ENCODE measurements at places on chromosomes 3 and 15.
A peak's percentile ranks its signal among the peaks of the same experiment; 100 is the strongest.

DNA sequence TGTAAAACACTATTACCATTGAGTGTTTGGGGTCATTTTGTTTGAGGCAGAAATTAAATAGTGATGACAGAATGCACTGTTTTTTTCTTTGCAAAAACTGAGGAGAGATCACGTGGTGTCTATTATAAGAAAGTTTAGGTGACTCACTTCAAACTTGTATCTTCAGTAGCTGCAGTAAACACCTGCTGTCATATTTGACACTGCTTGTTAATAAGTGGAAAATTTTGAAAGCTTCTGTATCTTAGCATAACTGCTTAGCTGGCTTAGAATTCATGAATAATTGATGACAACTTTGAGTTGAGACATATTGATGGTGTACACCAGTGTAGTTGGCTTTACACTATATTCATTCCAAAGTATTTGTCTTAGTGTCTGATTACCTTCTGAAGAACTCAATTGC is 29.7 kb upstream of the MDFIC2 start:
- DNase-seq, result no peak

DNA sequence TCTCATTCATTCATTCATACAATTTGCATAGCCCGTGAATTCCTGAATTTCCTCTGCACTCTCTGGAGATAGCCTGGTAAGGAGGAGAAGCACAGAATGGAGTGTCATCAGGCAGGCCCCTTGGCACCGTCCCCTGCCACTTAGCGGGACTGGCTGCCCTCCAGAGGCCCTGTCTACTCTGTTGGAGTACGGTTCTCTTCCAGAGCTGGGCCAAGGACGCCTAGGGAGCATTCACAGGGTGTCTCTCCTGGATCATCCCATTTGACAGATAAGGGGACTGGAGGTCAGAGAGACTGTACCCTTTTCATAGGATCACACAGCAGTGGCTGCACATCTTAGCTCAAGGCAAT is 48.0 kb downstream of the PTH1R start:
- no peak for DNase-seq

GRCh38 chr3:8536096-8537056 is 34.8 kb downstream of the LMCD1 start:
- no peak for DNase-seq

- no peak for DNase-seq
These were observed 178.4 kb downstream of the ATP10A start for GRCh38 chr15:25684521-25685431.

DNA sequence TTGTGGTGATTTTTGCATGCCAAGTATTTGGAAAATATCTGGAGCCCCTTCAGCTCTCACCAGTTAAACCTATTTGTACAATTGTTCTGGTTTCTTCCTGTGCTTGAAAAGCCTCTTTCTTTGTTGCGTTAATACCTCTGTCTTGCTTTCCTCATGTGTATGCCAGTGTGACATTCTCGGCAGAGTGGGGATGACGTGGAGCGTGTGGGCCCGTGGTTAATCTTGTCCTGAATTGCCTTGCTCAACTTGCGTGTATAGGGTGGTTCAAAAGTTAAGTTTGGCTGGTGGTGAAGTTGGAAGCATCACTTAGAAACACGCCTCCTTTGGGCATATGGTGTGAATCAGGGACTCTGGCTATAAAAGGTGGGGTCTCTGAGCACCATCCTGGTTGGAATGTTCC is 67.1 kb downstream of the IGF1R start:
- no peak for DNase-seq

DNA sequence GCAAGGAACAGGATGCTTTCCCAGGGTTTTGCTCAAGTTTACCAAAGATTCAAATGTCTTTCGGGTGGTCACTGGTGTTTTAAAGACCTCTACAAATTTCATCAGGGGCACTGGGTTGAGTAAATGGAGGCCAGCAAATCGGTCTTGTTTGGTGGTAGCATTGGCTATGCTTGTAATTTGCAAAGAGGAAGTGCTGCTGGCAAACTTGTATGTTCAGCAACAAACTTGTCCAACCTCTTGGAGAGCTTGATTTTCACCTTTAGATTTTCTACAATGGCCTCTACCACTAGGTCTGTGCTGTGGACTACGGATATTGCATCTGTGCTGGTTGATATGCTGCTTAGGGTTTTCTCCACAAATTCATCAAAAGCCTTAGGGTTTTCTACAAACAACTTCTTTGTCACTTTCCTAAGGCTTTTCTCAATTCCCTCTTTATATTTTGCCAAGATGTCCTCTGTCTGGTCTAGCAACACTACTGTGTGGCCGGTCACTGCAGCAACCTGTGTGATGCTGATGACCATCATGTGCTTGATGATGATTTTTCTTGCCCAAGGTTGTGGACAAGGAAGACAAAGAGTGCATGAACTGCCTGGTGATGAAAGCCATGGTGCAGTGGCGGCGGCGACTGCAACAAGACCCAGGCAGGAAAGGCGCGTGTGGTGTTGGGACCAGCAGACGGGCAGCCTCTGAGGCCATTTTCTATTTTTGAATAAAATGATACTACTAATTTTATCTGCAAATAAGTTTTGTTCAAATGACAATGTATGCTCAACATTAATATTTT is 50.8 kb downstream of the RFX7 start:
- DNase-seq, result no peak

- peak; percentile 67 for DNase-seq
These were observed 1.8 kb downstream of the BCL6 start for GRCh38 chr3:187743195-187744141.

DNA sequence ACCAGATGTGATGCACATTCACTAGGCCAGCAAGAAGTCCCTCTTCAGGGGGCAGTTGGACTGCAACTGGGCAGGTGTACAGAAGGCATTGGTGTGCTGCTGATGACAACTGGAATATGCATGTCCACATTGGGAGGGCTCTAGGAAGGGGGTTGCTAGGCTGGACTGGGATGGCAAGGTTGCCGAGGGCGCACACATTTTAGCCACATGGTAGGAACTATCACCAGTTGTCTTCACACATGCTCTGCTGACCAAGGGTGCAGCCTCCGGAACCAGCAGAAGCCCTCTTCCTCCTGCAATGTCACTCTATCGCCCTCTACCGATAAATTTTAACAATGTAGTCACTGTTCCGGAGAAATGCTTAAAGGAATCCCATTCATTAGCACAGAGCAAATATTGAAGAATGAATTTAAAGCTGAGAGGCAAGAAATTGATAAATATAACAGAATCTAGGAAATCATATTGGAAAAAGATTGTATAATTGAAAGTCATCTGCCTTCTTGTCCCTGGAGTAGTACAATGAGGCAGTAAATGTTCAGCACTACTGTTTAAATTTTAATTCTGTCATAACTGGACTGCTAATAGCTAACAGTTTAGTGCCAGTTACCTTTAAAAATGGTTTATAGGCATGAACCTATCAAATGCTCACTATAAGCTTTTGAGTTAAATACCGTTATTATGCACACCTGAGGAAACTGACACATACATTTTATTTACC is 22.6 kb upstream of the LYSMD4 start:
- DNase-seq, result peak; percentile 28

GRCh38 chr3:132222868-132223538 is 94.2 kb upstream of the ACP3 start:
- DNase-seq, result no peak

DNA sequence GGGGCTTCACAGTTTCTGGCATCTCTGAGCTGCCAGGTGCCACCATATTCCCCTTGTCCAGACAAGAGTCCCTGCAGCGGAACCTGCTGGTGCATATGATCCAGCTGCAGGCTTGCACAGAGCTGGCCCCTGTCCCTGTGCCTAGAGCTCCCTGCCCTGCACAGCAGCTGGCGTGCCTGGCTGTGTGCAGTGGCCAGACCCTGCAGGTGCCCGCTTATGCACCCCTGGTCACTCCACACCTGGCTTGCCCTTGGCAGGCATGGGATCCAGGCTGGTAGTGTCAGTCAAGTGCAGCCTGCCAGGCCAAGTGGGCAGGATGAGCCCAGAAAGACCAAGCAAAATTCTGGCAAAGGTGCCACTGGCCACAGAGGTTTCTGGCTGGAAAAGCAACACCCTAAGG is 88.6 kb upstream of the TTBK2 start:
- DNase-seq, result no peak

DNA sequence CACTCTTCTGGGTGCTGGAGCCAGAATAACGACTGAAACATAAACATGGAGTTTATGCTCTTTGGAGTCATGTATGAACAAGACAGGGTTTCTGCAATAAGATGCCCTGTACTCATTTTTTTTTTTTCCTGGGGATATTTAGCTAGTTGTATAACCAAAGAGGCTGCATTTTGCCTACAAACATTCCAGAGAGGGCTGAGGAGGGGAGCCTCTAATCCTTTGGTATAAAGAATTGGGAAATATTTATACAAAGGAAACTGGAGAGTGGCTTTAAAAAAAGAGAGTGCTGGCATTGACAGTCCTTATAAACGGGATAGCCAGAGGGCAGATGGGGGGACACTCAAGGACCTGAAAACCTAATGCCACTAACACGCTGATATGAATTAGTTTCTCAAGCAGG is 32.4 kb upstream of the GAP43 start:
- DNase-seq, result no peak

DNA sequence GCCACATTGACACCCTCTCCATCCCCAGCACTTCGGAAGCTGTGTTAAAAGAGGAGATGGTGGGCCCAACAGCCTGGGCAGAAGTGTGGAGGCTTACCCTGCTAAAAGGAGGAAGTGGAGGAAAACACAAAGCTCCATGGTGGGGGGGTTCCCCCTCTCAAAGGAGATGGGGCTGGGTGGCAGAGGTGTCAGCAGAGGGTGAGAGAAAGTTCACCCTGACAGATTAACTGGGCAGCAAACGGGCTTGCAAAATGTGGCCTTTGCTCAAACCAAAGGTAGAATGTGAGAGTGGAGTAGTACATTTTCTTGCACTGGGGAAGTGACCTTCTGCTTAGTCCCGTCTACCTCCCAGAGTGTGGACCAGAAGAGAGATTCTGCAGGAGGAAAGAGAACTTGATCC is 44.7 kb downstream of the MYO1E start:
- DNase-seq, result no peak

GRCh38 chr15:39618063-39618823 is 37.4 kb downstream of the THBS1 start:
- no peak for DNase-seq

DNA sequence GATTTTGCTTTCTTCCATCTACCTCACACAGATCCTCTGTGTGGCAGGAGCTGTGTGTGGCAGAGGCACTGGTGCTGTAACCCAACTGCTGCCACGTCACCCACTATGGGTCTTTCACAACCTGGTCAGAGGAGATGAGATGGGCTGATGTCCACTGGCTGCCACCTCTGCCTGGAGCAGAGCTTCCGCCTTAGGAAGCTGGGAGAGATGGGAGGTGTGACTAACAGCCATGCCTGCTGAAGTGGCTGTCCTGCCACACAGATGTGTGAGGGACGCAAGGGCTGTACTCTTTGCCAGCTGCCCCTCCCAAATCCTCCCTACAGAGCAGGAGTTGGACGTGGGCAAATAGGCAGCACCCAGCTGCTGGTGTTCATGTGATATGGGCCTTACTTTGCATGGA is 329.5 kb downstream of the GABRB3 start:
- no peak for DNase-seq

GRCh38 chr3:23726811-23727548 is 78.8 kb upstream of the UBE2E1 start:
- DNase-seq, result no peak

DNA sequence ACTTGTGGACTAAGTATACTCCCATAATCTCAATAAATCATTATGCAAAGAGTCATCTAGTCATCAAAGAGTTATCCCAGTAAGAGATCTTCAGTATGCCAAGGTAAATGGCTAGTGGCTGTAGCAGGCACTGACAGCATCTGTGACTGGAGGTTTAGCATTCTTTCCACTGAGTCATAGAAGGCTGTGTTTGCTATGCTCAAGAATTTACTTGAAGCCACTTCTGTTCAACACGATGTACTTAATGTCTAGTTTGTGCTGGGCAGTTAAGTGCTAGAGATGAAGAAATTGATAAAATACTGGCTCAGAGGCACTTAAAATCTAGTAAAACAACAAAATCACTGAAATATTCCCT is 13.0 kb downstream of the ZBED2 start:
- DNase-seq, result no peak

- DNase-seq, result no peak
These were observed 297.3 kb upstream of the LMCD1 start for GRCh38 chr3:8204331-8204730.

GRCh38 chr15:69719527-69720240 is 267.1 kb downstream of the RPLP1 start:
- peak; percentile 67 for DNase-seq

- DNase-seq, result no peak
These were observed 2.1 kb downstream of the PDIA3 start for GRCh38 chr15:43748376-43748775.

GRCh38 chr3:168396861-168397260 is 301.1 kb upstream of the GOLIM4 start:
- DNase-seq, result no peak

DNA sequence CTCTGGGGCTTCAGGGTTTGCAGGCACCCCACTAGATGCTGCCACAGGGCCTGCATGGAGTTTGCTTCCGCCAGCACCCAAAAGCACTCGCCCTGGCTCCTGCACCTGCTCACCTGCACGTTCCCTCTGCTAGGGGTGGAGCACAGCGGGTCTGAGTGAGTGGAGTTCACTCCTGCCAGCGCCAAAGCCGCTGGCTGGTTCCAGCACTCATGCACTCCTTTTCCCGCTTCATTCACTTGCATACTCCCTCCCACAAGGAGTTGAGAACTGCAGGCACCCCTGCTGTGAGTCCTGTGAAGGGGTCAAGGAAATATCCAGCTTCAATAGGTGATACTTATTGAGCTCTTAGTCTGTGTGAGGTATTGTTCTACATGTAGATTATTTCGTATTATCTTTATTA is 537.5 kb downstream of the NR2F2 start:
- no peak for DNase-seq

- no peak for DNase-seq
These were observed 43.3 kb downstream of the PLOD2 start for GRCh38 chr3:146117406-146118285.

GRCh38 chr3:152382312-152383135 is 113.8 kb downstream of the MBNL1 start:
- DNase-seq, result no peak

DNA sequence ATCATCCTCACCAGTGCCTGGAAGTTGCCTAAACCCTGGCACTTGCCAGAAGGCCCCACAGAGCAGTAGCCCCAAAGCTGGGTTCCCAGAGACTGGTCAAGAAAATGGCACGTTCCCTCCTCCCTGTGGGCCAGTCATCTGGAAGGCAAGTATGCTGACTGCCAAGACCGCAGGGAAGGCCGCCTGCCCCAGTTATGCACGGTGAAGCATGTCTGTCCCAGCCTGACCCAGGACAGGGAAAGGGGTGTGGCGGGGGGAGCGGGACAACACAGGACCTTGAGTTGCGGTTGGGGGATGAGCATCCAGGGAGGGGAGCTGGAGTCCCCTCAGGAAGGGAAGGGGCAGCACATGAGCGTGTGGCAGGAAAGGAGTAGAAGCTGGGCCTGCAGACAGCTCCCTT is 33.0 kb downstream of the RBPMS2 start:
- no peak for DNase-seq
